Right cardiac atrium (tissue), 5 donors: ENCODE measurements at places on chromosomes 2 and 18. TPM values are rescaled to one million over a fixed set of nuclear protein-coding genes. Genes with fewer than 3 reads are reported as not detected.

OTOS gene
- total RNA-seq = not detected

STARD6 gene
- not detected for total RNA-seq

COLEC12 gene
- 6.6 TPM for total RNA-seq

SGPP2 gene
- 4.7 TPM for total RNA-seq

PDE11A gene
- total RNA-seq = 0.63 TPM

SNRPD1 gene
- total RNA-seq = 29.9 TPM

HRH4 gene
- total RNA-seq = not detected

BBS5 gene
- total RNA-seq = 9.4 TPM

SLC4A3 gene
- 439 TPM for total RNA-seq

IL36B gene
- not detected for total RNA-seq

RALBP1 gene
- 44.9 TPM for total RNA-seq

FOXI3 gene
- not detected for total RNA-seq

PCARE gene
- 2.8 TPM for total RNA-seq

TAF1B gene
- 9.2 TPM for total RNA-seq

CRYGC gene
- not detected for total RNA-seq

CNDP1 gene
- not detected for total RNA-seq

HOXD10 gene
- not detected for total RNA-seq

SNED1 gene
- 19.2 TPM for total RNA-seq

NRP2 gene
- 9.5 TPM for total RNA-seq

DAPL1 gene
- not detected for total RNA-seq

IKZF2 gene
- 7.7 TPM for total RNA-seq

TTC31 gene
- 11.3 TPM for total RNA-seq

ADD2 gene
- 0.40 TPM for total RNA-seq

SH3BP4 gene
- total RNA-seq = 19.9 TPM

IL1RL1 gene
- total RNA-seq = 5.4 TPM

CPLX4 gene
- total RNA-seq = not detected

RUFY4 gene
- total RNA-seq = not detected
